Stimulated activated naive B cell treated with anti-CD40 and anti-IgM and Interleukin-4, amounts not matched to agents 10 μg/mL and 1 μg/mL and 100 μg/mL, for 72 hours (primary cell): ENCODE measurements at places on chromosomes 11 and 22.

- H3K27me3 ChIP-seq, result no peaks in the 10 kb centered on the region
- DNase-seq, result no peak
- H3K4me3 ChIP-seq, result no peak overlapping the region
- H3K4me1 ChIP-seq, result peaks cover 66% of the 10 kb centered on the region
These were observed 12.8 kb downstream of the CD44 start for GRCh38 chr11:35151683-35152280.

DNA sequence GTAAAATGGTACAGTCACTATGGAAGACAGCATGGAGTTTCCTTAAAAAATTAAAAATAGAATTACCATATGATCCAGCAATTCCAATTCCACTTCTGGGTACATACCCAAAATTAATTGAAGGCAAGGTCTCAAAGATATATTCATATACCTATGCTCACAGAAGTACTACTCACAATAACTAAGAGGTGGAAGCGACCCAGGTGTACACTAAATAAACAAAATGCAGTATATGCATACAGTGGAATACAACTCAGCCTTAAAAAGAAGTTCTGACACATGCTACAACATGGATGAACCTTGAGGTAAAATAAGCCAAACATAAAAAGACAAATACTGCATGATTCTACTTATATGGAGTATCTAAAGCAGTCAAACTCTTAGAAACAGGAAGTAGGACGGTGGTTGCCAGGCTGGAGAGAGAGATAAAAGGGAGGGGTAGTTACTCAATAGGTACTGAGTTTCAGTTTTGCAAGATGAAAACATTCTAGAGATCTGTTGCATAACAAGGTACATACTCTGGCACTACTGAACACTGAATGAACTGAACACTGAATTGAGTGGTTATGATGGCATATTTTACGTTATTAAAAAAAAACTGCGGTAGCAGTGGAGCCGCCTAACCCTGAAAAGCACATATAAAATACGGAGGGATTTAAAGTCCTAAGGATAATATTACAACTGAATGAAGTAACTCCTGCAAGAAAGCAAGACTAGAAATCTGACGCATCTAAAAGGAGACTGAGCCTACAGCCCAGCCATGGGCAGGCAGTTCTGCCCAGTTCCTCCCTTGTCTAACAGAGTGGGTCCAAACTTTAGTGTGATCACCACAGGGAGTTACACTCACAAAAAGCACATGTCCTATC, 12.8 kb downstream of the DGCR2 start:
- H3K4me3 ChIP-seq, result no peak overlapping the region
- peaks cover 34% of the 10 kb centered on the region for H3K4me1 ChIP-seq
- H3K27ac ChIP-seq, result peak overlapping the region; percentile 48
- peaks cover 9% of the 10 kb centered on the region for H3K36me3 ChIP-seq
- H3K27me3 ChIP-seq, result no peaks in the 10 kb centered on the region

DNA sequence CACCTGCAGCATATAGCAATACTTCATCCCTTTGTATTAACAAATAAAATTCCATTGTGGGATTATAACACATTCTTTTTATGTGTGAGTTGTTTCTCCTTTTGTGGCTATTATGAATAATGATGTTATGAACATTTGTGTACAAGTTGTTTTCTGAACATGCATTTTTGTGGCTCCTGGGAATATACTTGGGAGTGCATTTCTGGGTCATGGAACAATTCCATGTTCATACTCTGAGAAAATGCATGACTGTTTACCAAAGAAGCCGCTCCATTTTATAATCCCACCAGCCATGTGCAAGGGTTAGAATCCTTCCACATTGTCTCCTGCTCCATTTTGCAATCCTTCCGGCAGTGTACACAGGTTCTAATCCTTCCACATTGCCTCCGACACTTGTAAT, 713.8 kb downstream of the TBC1D22A start:
- H3K36me3 ChIP-seq, result no peaks in the 10 kb centered on the region
- peaks cover 11% of the 10 kb centered on the region for H3K4me1 ChIP-seq
- peaks cover 27% of the 10 kb centered on the region for H3K27me3 ChIP-seq
- H3K4me3 ChIP-seq, result no peak overlapping the region

DNA sequence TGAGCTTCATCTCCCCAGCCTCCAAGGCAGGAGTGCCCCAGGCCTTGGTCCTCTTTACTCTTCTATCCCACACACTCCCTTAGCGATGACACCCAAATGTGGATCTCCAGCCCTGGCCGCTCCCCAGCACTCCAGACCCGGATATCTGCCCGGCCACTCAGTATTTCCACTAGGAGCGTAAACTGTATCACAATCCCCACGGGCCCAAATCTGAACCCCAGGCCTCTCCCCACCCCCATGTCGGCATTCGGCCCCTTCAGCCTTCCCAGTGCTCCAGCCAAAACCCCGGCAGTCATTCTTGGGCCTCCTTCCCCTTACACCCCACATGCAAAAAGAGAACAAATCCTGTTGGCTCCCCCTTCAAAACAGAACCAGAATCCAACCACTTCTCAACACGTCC, 20.8 kb downstream of the WNT11 start:
- H3K27me3 ChIP-seq, result peaks cover 7% of the 10 kb centered on the region
- peak overlapping the region; percentile 32 for H3K27ac ChIP-seq
- no peak overlapping the region for H3K4me3 ChIP-seq
- no peak for DNase-seq
- no peaks in the 10 kb centered on the region for H3K4me1 ChIP-seq

- H3K27me3 ChIP-seq, result no peaks in the 10 kb centered on the region
- H3K27ac ChIP-seq, result no peak overlapping the region
- H3K36me3 ChIP-seq, result peaks cover 11% of the 10 kb centered on the region
- H3K4me1 ChIP-seq, result peaks cover 3% of the 10 kb centered on the region
- H3K4me3 ChIP-seq, result no peak overlapping the region
These were observed 99.4 kb downstream of the RELT start for GRCh38 chr11:73475549-73476095.

GRCh38 chr11:64237484-64237951, 3.1 kb downstream of the VEGFB start:
- no peak overlapping the region for H3K4me3 ChIP-seq
- H3K27ac ChIP-seq, result peak overlapping the region; percentile 87
- no peaks in the 10 kb centered on the region for H3K27me3 ChIP-seq
- peaks cover 48% of the 10 kb centered on the region for H3K36me3 ChIP-seq

DNA sequence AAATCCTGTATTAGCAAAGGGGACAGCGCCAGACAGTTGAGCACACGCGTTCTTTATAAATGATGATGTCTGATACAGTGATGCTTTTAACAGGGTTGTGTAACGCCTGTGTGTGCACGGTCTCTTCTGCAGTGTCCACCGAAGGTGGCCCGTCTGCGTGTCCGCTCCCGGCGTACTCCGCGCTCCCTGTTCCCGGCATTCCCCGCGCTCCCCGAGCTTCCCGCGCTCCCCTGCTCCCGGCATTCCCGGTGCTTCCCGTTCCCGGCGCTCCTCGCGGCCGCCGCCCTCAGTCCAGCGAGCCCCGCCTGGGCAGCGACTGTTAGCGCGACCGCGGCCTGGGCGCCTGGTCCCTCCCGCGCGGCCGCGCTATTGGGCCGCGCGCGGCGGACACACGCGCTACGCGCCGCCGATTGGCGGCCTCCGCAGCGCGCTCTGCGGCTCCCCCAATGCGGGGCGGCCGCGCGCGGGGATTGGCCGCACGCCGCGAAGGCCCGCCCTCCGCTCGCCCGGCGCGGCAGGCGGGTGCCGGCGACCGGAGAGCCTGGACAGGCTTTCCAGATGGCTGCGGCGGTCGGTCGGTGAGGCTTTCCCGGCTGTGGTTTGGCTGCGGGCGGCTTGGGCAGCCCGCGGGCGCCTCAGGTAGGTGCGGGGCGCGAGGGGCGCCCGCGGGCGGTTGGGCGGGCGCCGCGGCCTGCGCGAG, at the start of gene DGCR8:
TSS of gene DGCR8 (plus strand) at position 497 of the 700 bp plus-strand sequence. CDS start 5,723 bp downstream, outside the sequence.
- peak within 1 kb of the TSS; percentile 87 for H3K4me3 ChIP-seq
- peaks cover 38% of the 10 kb centered on the region for H3K4me1 ChIP-seq
- no peaks in the 10 kb centered on the region for H3K27me3 ChIP-seq
- H3K27ac ChIP-seq, result peak within 1 kb of the TSS; percentile 69
- peak; percentile 67 for DNase-seq

- peak overlapping the region; percentile 6 for H3K27ac ChIP-seq
- no peaks in the 10 kb centered on the region for H3K4me1 ChIP-seq
- H3K27me3 ChIP-seq, result no peaks in the 10 kb centered on the region
- peaks cover 56% of the 10 kb centered on the region for H3K36me3 ChIP-seq
- no peak for DNase-seq
These were observed 24.2 kb upstream of the ANKK1 start for GRCh38 chr11:113363406-113363805.

DNA sequence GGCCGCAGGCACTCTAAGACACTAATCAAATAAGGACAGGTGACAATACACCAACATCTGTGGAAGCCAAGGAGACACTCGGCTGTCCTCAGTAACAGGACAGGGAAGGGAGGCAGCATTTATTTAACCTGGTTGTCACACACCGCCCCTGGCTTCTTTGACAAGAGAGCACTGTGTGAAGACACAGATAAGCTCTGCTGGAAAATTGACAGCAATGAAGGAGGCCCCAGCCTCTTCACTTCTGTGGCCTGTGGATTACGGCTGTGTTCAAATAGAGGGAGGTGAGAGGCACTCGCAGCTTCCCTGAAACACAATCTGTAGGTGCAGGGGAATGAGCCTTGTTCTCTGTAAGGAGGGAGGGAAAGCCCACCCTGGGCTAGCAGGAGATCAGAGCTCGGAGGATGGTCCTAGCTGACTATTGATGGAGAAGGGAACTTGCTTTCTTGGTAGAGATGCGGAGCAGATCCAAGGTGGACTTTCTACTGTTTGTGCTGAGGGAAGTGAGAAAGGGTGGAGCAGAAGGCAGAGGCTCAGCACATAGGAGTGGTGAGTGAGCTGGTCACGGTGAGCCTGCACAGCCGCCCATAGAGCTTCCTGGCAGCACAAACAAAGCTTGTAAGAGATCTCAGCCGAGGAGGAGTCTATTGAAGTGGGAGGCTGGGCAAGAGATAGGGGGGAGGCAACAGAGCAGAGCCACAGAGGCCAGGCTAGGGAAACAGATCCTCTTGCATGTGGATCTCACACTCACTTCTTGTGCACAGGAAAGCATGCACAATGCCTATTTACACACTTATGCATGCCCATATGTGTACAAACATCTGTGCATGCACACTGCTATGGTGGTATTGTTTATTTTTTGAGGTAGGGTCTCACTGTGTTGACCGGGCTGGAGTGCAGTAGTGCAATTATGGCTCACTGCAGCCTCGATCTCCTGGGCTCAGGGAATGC, 114.6 kb upstream of the THY1 start:
- peaks cover 17% of the 10 kb centered on the region for H3K4me1 ChIP-seq
- no peaks in the 10 kb centered on the region for H3K36me3 ChIP-seq
- no peak for DNase-seq
- peaks cover 18% of the 10 kb centered on the region for H3K27me3 ChIP-seq
- no peak overlapping the region for H3K27ac ChIP-seq
- H3K4me3 ChIP-seq, result no peak overlapping the region

DNA sequence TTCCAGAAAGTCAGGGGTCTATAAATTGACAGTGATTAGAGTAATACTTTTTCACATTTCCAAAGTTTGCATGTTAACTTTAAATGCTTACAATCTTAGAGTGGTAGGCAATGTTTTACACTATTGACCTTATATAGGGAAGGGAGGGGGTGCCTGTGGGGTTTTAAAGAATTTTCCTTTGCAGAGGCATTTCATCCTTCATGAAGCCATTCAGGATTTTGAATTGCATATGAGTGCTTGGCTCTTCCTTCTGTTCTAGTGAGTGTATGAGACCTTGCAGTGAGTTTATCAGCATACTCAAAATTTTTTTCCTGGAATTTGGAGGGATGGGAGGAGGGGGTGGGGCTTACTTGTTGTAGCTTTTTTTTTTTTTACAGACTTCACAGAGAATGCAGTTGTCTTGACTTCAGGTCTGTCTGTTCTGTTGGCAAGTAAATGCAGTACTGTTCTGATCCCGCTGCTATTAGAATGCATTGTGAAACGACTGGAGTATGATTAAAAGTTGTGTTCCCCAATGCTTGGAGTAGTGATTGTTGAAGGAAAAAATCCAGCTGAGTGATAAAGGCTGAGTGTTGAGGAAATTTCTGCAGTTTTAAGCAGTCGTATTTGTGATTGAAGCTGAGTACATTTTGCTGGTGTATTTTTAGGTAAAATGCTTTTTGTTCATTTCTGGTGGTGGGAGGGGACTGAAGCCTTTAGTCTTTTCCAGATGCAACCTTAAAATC, 5.3 kb downstream of the MALAT1 start:
- peak overlapping the region; percentile 79 for H3K4me3 ChIP-seq
- peaks cover 36% of the 10 kb centered on the region for H3K36me3 ChIP-seq
- peaks cover 54% of the 10 kb centered on the region for H3K4me1 ChIP-seq
- H3K27me3 ChIP-seq, result no peaks in the 10 kb centered on the region

DNA sequence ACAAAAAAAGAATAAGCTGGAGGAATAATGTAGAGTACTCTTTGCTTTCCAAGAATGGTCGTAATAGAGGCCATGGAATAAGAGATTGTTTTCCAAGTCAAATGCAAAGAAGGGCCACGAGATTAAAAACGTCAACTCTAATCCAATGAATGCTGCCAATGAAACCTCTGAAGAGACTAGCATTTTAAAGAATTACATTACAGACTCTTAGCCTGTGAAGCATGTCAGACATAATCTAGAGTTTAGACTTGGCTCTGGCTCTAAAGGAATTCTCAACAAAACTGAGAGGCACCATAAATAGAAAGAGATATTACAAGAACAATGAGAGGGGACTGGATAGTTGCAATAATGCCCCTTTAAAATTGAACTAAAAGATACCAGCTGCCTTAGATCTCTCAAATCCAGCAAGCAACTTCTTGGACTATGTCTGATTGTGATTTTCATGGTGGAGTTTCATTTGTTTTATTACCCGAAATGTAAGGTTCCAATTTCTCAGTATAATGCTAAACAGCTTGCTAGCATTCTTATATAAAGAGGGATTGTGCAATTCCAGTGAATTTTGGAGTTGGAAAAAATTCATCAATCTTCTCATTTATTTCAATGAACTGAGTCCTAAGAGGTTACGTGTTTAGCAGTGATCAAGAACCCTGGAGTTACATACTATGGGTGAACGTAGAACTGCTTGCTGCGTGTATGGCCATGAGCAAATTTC, 5.6 kb downstream of the ETS1 start:
- H3K4me1 ChIP-seq, result peaks cover 34% of the 10 kb centered on the region
- no peaks in the 10 kb centered on the region for H3K36me3 ChIP-seq
- H3K27me3 ChIP-seq, result no peaks in the 10 kb centered on the region
- DNase-seq, result no peak

- H3K4me1 ChIP-seq, result peaks cover 51% of the 10 kb centered on the region
- peak overlapping the region; percentile 94 for H3K4me3 ChIP-seq
- peak overlapping the region; percentile 100 for H3K27ac ChIP-seq
- DNase-seq, result peak; percentile 67
- no peaks in the 10 kb centered on the region for H3K27me3 ChIP-seq
These were observed 379 bp upstream of the SLC3A2 start for GRCh38 chr11:62880231-62880802.
